Hematopoietic multipotent progenitor cell treated with erythropoietin and hydrocortisone succinate and interleukin-3 and kit ligand, for 6 days (in vitro differentiated cells): ENCODE measurements at places on chromosomes 16 and 17.
A peak's percentile ranks its signal among the peaks of the same experiment; 100 is the strongest.

- DNase-seq: no peak
Measured at GRCh38 chr17:15289285-15290183, 24.4 kb upstream of the PMP22 start.

DNA sequence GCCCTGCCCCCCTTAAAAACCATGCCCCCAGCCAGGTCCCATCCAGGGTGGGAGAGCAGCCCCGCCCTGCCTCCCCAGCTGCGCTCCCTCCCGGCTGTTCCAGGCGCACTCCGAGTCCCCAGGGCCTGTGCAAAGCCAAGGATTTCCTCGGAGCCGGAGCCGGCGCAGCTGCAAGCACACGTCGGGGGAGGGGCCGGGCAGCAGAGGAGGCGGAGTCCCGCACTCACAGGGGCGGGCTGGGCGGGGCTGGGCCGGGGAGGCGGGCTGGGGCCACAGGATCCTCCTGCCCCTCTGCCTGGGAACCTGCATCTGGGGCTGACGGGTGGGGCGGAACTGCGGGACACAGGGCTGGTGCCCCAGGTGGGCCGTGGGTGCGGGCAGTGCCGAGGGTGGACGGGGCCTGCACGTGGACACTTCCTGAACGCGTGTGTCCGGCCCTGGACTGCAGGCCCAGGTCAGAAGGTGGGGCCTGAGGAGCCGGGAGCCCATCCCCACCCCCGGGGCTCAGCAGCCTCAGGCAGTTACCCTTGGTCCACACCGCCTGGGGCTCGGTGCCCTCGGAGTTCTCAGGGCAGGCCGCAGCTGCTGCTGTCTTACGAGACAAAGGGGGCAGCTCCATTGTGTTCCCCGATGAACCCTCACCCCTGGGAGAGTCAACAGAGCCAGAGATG, 24.0 kb upstream of the SSTR5 start:
- DNase-seq: peak; percentile 55

GRCh38 chr16:12206098-12206748, 229.7 kb downstream of the SNX29 start:
- DNase-seq: peak; percentile 21

GRCh38 chr17:69427486-69428197, 13.1 kb downstream of the MAP2K6 start:
- DNase-seq: no peak

DNA sequence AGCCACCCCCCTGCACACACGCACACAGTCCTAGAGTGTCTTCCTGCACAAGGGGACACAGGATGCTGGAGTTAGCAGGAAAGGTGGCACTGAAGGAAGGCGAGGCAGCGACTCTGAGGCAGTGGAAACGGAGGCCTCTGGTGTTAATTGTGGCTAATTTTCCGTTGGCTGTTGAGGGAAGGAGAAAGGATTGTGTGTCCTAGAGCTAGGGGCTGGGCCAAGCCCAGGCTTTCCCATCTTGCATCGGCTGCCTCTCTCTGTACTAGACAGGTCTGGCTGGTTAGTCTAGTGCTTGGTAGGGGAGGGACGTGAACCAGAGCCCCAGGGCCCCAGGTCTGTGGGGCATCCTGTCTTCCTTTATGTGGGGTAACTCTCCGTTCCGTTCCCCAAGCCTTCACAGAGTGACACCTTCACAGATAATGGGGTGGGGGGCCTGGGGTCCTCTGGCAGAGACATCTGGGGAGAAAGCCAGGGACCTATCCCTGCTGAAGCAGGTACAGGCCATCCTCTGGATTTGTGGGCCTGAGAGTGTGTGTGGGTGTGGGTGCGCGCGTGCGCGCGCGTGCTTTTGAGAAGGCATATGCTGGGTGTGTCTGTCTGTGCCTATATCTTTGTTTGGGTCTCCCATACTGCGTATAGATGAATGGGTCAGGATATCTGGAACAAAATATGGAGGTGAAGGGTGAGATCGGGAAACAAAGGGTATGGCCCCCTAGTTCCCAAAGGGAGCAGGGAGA, at the start of gene CHD3:
Gene CHD3 (plus strand): TSS at position 606 of the 737 bp plus-strand sequence. CDS start 212 bp downstream, outside the sequence.
- peak; percentile 25 for DNase-seq

- DNase-seq: no peak
Measured at GRCh38 chr16:3646348-3646920, 8.1 kb upstream of the DNASE1 start.
